ENCODE measurements at places on chromosomes 7 and 10.

DNA sequence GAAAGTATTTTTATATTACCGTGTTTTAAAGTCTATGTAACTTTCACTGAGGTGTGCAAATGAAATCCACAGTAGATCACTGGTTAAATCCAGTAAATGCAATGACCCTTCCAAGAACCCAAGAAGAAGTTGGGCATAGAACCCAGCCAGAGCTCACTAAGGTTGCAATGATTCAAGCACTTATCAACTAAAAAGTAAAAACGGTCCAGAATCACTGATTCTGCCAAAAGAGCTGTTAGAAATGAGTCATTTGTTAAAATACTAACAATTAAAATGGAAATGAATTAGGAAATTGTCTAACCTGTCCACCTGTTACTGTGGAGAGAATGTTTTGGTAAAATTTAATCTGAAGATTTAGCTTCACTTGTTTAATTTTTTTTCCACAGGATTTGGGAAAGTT lies 74.4 kb downstream of the ANK3 start:
- no peak for DNase-seq

DNA sequence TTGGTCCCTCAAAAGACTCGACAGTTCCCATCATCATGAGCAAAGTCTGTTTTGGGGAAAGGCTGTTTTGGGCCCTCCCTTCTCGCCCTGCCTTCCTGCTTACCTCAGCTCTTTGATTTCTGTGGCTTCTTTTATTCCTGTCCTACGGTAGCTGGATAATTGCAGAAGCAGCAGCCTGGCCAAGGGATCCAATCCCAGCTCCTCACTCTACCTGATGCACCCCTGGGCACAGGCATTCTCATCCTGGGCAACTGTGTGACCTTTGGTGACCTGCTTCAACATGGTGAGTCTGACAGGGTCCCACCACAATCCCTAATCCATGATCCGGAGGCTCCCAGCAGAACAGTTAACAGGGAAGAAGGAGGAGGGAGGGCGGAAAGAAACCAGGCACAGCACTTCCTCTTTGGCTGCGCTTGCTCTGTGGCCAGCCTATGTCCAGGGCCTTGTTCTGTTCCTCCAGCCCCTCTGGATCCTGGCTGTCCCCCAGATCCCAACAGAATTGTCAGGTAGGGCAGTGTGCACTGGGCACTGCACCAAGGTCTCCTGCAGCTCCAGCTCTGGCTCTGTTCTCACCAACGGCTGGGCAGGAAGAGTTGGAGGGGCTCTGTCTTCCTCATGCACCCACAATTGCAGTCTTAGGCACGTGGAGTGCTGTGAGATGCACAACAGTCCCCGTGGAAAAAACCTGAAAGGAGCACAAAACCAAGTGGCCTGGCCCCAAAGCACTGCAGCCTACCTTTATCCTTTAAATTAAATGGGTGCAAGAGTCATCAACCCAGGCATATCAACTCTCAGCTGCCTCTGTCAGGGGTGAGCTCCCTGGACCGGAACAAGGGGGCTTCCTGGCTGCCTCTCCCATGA lies 144.4 kb downstream of the PTPN20 start:
- DNase-seq, result peak; percentile 53

DNA sequence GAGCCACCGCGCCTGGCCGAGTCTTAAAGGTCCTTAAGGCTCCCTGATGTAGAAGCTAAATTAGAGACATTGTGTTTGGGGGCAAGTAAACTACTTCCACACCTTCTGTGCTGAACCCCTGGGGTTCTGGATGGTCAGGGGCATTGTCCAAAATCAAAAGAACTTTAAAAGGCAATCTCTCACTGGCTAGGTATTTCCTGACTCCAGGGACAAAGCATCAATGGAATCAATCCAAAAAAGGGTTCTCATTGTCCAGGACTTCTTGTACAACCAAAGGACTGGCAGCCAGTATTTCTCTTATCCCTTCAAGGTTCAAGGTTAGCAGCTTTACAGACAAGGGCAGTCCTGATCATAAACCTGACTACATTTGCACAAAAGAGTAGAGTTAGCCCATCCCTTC lies 24.0 kb downstream of the SRPK2 start:
- no peak for DNase-seq

- DNase-seq, result no peak
Observed at GRCh38 chr10:3812141-3812540, 27.1 kb upstream of the KLF6 start.

GRCh38 chr7:75623390-75624133 lies 115.2 kb downstream of the HIP1 start:
- DNase-seq, result no peak

- DNase-seq, result no peak
Observed at GRCh38 chr10:132065491-132066105, at the start of gene JAKMIP3. Gene JAKMIP3, plus strand, starts transcription at chr10:132065946. Its CDS starts 38,863 bp downstream, at chr10:132104809.

DNA sequence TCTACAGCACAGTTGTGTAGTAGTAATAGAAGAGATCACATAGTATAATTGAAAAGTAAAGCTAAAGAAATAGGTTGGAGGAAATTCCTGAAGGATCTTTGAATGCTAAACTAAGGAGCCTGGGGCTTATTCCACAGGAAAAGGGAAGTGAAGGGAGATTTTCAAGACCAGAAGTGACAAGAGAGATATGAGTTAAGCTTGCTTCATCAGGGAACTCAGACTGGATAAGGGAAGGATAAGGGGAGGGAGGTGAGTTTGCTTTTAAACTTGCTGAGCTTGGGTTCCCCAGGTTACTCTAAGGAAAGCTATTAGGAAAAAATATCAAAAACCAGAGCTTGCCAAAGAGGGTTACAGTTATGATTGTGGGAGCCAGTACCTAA lies 182.4 kb downstream of the RAPGEF5 start:
- DNase-seq, result no peak

- no peak for DNase-seq
Observed at GRCh38 chr7:38524786-38525185, 106.4 kb downstream of the AMPH start.

- DNase-seq, result no peak
Observed at GRCh38 chr10:3528823-3529403, 256.1 kb downstream of the KLF6 start.

DNA sequence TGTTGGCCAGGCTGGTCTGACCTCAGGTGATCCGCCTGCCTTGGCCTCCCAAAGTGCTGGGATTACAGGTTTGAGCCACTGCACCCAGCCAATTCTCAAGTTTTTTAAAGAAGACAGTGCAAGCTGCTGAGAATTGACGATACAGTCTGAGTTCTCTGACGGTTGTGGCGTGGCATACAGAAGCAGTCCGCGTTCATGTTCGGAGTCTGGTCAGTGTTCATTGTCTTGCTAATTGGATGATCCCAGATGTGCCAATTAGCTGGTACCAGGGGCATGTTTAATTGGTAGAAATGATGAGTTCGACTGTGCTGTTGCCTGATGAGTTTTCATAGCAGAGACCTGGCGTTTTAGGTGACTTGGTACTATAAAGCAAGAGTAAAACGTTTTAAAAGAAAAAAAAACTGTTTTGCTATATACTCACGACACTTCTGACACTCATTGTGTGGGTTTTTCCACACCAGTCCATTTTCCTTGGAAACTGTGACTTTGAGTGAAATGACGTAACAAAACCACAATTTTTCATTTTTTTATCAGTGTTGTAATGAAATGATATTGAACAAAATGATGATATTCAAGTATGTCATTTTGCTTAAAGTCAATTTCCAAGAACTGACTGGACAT lies 32.3 kb downstream of the CAMK1D start:
- no peak for DNase-seq
